Naive thymus-derived CD4-positive, alpha-beta T cell (primary cell): ENCODE measurements at places on chromosomes 3 and 15.
A peak's percentile ranks its signal among the peaks of the same experiment; 100 is the strongest.

- no peaks in the 10 kb centered on the region for H3K27me3 ChIP-seq
- no peaks in the 10 kb centered on the region for H3K4me1 ChIP-seq
- no peaks in the 10 kb centered on the region for H3K36me3 ChIP-seq
These were observed 8.6 kb downstream of the PLA2G4E start for GRCh38 chr15:42012241-42012640.

DNA sequence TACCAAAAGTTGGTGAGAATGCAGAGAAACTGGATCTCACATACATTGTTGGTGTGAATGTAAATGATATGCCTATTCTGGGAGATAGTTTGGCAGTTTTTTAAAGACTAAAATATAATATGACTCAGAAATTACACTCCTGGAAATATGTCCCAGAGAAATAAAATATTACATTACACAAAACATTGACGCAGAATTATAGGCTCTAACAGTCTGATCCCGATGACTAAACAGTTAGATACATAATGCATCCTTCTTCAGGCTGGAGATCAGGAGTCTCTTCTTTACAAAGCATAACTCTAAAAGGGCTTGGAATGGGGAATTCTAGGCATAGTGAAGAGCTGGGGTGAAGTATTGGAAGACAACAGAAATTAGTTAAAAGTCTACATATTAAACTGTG is 586.2 kb upstream of the NECTIN3 start:
- H3K36me3 ChIP-seq: no peaks in the 10 kb centered on the region
- H3K27me3 ChIP-seq: no peaks in the 10 kb centered on the region
- H3K4me1 ChIP-seq: no peaks in the 10 kb centered on the region

- H3K27ac ChIP-seq: no peak overlapping the region
- peaks cover 21% of the 10 kb centered on the region for H3K36me3 ChIP-seq
- no peak overlapping the region for H3K4me3 ChIP-seq
- no peaks in the 10 kb centered on the region for H3K27me3 ChIP-seq
- no peaks in the 10 kb centered on the region for H3K4me1 ChIP-seq
These were observed 77.7 kb upstream of the LIMD1 start for GRCh38 chr3:45516829-45517228.

GRCh38 chr3:94787734-94788270 is 724.9 kb downstream of the NSUN3 start:
- H3K36me3 ChIP-seq: no peaks in the 10 kb centered on the region
- no peaks in the 10 kb centered on the region for H3K27me3 ChIP-seq
- H3K4me1 ChIP-seq: no peaks in the 10 kb centered on the region

DNA sequence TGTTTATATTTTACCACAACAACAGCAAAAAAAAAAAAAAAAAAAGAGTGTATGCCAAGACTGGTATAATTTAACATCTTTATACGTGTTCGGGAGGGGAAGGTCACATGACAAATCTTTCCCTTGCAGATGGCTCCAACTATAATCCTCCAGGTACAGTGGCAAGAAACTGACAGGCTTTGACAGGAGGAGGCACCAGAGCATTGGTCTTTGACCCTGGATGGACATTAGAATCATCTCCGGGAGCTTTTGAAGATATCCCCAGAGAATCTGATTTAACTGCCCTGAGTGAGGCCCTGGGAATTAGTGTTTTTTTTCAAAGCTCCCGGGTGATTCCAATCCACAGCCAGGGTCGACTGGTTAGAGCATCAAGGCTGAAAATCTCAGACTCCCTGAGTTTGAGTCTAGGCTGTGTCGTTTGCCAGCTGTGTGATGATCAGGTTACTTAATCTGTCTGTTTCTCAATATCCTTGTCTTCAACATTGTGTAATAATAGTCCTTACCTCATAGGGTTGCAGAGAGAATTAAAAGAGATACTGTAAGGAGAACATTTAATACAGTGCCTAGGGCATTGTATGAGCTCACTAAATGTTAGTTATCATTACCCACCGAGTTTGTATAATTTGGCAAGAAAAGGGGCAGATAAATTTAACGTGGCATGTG is 8.9 kb upstream of the SEMA5B start:
- no peaks in the 10 kb centered on the region for H3K27me3 ChIP-seq
- no peak overlapping the region for H3K27ac ChIP-seq
- no peaks in the 10 kb centered on the region for H3K36me3 ChIP-seq
- H3K4me3 ChIP-seq: no peak overlapping the region
- H3K4me1 ChIP-seq: no peaks in the 10 kb centered on the region

DNA sequence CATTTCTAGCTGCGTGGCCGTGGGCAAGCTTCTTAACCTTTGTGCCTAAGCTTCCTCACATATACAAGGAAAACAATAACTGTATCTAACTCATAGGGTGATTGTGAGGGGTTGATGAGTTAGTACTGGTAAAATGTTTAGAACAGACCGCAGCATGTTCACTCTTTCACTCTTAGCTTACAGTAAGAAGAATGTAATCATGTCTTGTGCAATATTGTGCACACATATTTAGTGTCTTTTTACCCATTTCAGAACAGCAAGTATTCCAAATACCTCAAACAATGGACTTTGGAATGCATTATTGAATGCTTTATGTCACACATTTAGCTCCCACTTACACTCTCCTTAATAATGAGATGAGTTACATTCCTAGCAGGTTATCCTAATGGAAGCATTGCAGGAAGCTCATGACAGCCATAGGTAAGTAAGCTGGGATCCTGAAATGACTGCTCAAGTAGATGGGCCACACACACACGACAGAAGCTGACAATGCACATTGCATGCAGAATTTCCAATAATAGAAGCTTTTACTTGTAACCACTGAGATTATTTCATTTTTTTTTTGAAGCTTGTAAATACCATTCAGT is 468.9 kb upstream of the WNT5A start:
- no peaks in the 10 kb centered on the region for H3K27me3 ChIP-seq
- DNase-seq: no peak
- H3K36me3 ChIP-seq: no peaks in the 10 kb centered on the region
- no peaks in the 10 kb centered on the region for H3K4me1 ChIP-seq
- no peak overlapping the region for H3K27ac ChIP-seq

GRCh38 chr3:38585791-38586420 is 63.6 kb downstream of the SCN5A start:
- H3K27me3 ChIP-seq: no peaks in the 10 kb centered on the region
- no peak for DNase-seq
- H3K36me3 ChIP-seq: no peaks in the 10 kb centered on the region
- no peak overlapping the region for H3K27ac ChIP-seq
- H3K4me1 ChIP-seq: no peaks in the 10 kb centered on the region

DNA sequence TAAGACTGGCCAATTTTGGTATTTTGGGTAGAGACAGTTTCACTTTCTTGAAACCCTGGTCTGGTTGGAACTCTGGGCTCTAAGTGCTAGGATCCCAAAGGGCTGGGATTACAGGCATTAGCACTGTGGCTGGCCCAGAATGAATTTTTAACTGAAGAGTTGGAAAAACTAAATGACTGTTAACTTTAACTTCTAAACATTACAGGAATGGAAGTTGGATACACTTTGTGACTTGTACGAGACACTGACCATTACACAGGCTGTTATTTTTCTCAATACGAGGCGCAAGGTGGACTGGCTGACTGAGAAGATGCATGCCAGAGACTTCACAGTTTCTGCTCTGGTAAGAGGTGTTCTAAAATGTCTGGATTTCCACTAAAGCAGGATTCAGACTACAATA is 3.5 kb downstream of the EIF4A2 start:
- no peak overlapping the region for H3K4me3 ChIP-seq
- DNase-seq: no peak
- peaks cover 37% of the 10 kb centered on the region for H3K4me1 ChIP-seq
- H3K36me3 ChIP-seq: peaks cover 59% of the 10 kb centered on the region
- H3K27ac ChIP-seq: peak overlapping the region; percentile 97

DNA sequence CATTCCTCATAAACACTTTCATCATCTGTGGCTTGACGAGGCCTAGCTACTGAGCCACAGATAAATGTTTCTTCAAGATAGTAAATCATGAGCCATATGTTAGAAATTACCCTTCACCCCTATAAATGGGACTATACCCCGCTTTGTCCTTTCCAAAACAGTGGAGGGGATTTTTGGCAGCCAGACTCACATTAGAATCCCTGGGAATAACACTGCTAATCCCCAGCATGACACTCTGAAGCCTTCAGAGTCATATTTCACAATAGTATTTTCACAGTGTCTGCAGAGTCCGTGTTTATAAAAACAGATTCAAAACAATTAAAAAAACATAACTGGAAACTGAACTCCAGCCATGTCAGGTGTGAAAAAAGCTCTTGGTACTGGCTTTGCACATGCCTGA is 271.6 kb downstream of the ERC2 start:
- H3K4me1 ChIP-seq: no peaks in the 10 kb centered on the region
- DNase-seq: no peak
- no peaks in the 10 kb centered on the region for H3K27me3 ChIP-seq
- no peak overlapping the region for H3K4me3 ChIP-seq
- no peak overlapping the region for H3K27ac ChIP-seq

GRCh38 chr15:95520511-95520910 is 810.0 kb upstream of the NR2F2 start:
- H3K27me3 ChIP-seq: no peaks in the 10 kb centered on the region
- H3K4me1 ChIP-seq: no peaks in the 10 kb centered on the region
- H3K4me3 ChIP-seq: no peak overlapping the region
- H3K27ac ChIP-seq: no peak overlapping the region
- no peaks in the 10 kb centered on the region for H3K36me3 ChIP-seq

DNA sequence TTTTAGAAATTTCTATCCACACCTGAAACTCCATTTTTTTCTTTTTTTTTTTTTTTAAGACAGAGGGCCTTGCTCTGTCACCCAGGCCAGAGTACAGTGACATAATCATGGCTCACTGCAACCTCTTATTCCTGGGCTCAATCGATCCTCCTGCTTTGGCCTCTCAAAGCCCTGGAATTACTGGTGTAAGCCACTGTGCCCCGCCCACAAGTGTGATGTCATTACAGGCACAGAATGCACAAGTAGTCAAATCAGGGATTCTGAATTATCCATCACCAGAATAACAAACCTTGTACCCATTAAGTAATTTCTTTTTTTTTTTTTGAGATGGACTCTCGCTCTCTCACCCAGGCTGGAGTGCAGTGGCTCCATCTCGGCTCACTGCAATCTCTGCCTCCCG is 1.9 kb downstream of the UQCRC1 start:
- H3K4me1 ChIP-seq: peaks cover 10% of the 10 kb centered on the region
- no peaks in the 10 kb centered on the region for H3K27me3 ChIP-seq
- H3K36me3 ChIP-seq: peaks cover 41% of the 10 kb centered on the region
- no peak overlapping the region for H3K4me3 ChIP-seq

DNA sequence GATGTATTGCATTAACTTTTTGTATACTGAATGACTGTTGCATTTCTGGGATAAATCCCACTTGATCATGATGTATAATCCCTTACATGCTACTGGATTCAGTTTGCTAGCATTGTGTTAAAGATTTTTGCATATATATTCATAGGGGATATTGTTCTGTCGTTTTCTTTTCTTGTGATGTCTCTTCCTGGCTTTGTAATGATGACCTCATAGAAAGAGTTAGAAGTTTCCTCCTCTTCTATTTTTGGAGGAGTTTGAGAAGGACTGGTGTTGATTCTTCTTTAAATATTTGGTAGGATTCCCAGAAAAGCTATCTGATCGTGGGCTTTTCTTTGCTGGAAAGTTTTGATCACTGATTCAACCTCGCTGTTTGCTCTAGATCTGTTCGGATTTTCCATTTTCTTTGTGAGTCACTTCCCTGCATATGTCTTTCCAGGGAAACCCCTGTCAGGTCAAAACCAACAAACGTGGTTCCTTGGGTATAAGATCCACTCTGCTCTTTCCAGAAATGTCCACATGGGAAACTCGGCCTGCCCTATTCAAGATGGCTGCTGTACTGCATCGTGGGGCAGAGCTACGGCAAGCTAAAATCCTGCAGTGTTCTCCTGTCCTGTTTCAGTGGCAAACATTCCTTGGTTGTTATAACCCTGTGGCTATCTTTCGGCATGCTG is 120.4 kb downstream of the GABRG3 start:
- H3K27me3 ChIP-seq: no peaks in the 10 kb centered on the region
- no peak for DNase-seq
- H3K4me1 ChIP-seq: no peaks in the 10 kb centered on the region
- no peak overlapping the region for H3K4me3 ChIP-seq
- no peaks in the 10 kb centered on the region for H3K36me3 ChIP-seq

DNA sequence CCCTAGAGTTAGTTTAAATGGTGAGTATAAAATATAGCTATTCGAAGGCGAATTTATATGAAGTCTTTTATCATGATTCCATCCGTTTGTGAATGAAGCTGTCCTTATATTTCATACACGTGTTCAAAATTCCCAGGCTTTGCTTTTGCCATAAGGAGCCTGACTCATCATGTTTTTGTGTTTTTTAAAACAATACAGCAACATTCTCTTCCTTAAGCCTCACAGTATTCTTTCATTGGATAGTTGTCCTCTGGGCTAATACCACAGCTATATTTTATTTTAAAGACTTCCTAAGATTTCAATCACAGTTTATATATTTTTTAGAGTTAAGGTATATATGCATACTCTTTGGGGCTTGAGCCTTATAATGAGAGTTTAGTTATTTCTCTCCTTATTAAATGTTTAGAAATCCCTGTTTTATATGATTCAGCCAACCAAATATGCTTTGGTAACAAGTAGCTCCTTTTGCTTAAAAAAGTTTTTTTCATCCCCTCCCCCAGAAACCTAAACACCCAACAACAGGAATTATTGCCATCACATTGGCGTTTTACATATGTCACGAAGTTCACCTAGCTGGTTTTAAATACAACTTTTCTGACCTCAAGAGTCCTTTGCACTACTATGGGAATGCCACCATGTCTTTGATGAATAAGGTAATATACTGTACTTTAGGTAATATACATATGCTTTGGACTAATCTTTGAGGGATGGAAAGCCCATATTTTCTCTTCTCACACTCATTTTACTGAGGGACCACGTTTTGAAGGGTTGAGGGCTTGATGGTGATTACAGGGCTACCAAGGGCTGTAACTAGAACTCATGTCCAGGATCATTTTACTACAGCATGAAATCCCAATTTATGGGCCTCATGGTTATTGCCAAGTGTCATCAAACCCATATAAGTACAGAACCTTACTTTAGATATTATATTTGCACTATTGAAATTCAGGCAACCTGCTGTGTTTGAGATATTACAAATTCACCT is 28.5 kb downstream of the ST3GAL6 start:
- H3K36me3 ChIP-seq: no peaks in the 10 kb centered on the region
- no peaks in the 10 kb centered on the region for H3K27me3 ChIP-seq
- no peak overlapping the region for H3K27ac ChIP-seq
- no peak for DNase-seq
- H3K4me1 ChIP-seq: no peaks in the 10 kb centered on the region

- H3K4me1 ChIP-seq: no peaks in the 10 kb centered on the region
- H3K36me3 ChIP-seq: no peaks in the 10 kb centered on the region
- H3K27ac ChIP-seq: no peak overlapping the region
- no peaks in the 10 kb centered on the region for H3K27me3 ChIP-seq
- DNase-seq: no peak
These were observed 443.1 kb downstream of the FOXP1 start for GRCh38 chr3:71140477-71140876.
